ENCODE measurements at places on chromosomes 3 and 15. TPM values are rescaled to one million over a fixed set of nuclear protein-coding genes. Genes with fewer than 3 reads are reported as not detected.

The MYRIP gene
- under 0.01 TPM for total RNA-seq

DNA sequence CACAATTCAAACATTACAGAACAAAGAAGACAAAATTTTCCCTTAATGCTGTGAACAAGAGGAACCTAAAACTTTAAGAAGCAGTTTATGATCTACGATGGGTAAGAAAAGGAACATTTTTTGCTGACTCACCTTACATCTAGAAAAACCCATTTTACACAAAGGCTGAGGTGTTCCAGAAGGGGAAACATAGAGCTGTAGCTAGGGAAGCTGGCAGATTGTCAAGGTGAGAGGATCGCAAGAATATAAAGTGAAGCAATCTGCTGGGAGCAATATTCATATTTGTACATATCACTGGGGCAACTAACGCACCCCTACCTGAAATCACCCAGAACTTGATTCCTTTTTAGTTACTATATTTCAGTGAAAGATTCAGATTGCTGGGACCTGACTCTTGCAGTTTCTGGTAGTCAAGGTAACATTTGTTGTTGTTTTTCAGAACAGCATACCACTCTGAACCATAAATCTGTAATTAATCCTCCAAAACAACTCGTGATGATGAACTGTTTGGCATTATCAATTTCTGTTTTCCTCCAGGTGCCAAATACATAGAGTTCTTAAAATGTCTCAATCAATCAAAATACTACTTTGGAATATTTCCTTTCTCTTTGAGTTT lies 184.1 kb upstream of the LRRC3B start:
- no peaks in the 10 kb centered on the region for H3K36me3 ChIP-seq
- no peaks in the 10 kb centered on the region for H3K4me1 ChIP-seq
- DNase-seq, result peak; percentile 3
- no peaks in the 10 kb centered on the region for H3K27me3 ChIP-seq
- H3K4me3 ChIP-seq, result no peak overlapping the region

GRCh38 chr3:29635888-29636287 lies 355.0 kb downstream of the RBMS3 start:
- H3K36me3 ChIP-seq, result no peaks in the 10 kb centered on the region
- no peak overlapping the region for H3K27ac ChIP-seq
- no peak overlapping the region for H3K4me3 ChIP-seq

- no peaks in the 10 kb centered on the region for H3K4me1 ChIP-seq
- no peak for DNase-seq
- H3K27me3 ChIP-seq, result peaks cover 8% of the 10 kb centered on the region
- no peak overlapping the region for H3K27ac ChIP-seq
- H3K4me3 ChIP-seq, result no peak overlapping the region
- no peaks in the 10 kb centered on the region for H3K36me3 ChIP-seq
These were observed 9.7 kb upstream of the CMTM7 start for GRCh38 chr3:32381922-32382321.

The C3orf85 gene
- total RNA-seq, result not detected

DNA sequence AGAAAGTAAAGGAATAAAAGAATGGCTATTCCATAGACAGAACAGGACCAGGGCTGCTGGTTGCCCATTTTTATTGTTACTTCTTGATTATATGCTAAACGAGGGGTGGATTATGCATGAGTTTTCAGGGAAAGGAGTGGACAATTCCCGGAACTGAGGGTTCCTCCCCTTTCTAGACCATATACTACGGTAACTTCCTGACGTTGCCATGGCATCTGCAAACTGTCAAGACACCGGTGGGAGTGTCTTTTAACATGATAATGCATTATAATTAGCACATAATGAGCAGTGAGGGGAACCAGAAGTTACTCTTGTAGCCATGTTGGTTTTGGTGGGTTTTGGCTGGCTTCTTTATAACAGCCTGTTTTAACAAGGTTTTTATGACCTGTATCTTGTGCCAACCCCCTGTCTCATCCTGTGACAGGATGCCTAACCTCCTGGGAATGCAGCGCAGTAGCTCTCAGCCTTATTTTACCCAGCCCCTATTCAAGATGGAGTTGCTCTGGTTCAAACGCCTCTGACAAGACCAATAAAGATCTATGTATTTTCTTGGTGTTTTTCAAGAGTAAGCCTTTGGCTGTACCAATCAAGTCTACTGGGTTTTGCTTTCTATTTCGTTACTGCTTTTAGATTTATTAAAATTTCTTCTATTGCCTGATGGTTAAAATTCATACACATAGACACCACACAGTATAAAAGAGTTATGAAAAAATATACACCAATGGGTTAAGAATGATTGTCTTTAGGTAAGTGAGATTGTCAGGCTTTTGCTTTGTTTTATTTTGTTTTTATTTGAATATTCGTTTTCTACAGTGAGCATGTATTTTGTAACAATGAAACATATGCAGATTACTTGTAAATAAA lies 37.4 kb upstream of the CTDSPL start:
- H3K4me3 ChIP-seq, result no peak overlapping the region
- DNase-seq, result peak; percentile 3
- no peak overlapping the region for H3K27ac ChIP-seq
- no peaks in the 10 kb centered on the region for H3K36me3 ChIP-seq

DNA sequence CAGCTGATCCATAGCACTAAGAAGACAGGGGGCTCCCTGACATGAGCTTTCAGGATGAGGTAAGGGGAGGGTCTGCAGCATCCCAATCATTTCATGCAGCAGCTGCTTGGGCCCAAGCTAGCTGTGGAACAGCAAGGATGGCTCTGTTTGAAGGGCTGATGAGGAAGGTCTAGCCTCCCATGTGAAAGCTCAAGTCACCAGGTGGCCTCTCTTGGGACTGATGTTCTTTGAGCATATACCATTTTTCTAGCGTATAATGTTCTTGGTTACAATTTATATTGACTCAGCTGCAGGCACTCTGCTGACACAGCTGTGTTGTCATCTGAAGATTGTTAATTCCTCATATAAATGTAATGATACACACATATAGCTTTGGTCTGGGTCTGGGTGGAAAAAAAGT lies 87.0 kb downstream of the CD200R1L start:
- H3K36me3 ChIP-seq, result no peaks in the 10 kb centered on the region
- no peaks in the 10 kb centered on the region for H3K4me1 ChIP-seq

- no peaks in the 10 kb centered on the region for H3K27me3 ChIP-seq
- no peak for DNase-seq
- no peak overlapping the region for H3K27ac ChIP-seq
These were observed 103.3 kb downstream of the TPRA1 start for GRCh38 chr3:127487196-127487595.

Measured in fibroblast of lung (primary cell).